ENCODE measurements at places on chromosomes 1 and 21.

DNA sequence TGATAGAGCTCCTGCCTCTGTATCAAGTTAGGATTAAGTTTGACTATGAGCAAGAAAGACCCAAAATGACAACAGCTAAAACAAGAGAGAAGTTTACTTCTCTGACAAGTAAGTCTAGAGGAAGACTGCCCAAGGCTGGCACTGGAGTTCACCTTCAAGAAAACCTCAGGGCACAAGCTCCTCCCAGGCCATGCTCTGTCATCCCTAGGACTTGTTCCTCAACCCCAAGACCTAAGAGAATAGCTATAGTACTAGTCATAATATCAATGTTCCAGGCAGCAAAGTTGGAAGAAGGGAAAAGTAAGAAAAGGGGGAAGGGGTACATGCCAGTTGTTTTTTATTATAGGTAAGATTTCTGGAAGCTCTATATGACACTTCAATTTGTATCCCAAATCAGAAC is 26.4 kb upstream of the DARS2 start:
- DNase-seq: no peak

GRCh38 chr1:233224311-233224710 is 71.2 kb downstream of the PCNX2 start:
- DNase-seq: peak; percentile 68

- DNase-seq: no peak
Observed at GRCh38 chr21:15444118-15444960, 285.4 kb upstream of the USP25 start.

DNA sequence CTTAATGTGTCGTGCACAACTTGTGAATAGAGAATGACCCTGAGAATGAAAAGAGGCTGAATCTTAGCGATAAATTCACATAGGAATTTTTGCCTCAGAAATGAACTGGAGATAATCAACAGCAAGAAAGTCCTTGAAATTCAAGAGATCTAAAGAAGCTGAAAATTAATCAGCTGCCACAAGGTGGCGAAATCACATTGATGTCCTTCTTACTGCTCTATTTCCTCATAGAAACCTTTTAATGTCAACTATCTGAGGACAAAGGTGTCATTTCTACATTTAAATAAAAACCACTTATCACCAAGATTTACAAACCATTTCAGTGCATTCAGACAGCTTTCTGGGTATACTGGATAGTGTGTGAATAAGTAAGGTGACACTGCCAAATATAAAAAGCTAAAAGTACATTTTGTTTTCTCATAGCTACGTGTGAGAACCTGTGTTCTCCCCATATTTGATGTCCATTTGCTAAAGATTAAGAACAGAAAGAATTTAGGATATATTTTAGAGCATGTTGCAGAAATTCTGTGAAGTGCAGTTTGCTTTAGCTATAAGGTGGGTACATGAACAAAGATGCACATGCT is 485.3 kb upstream of the PTBP2 start:
- DNase-seq: peak; percentile 58

GRCh38 chr1:84152649-84153056 is 8.6 kb downstream of the PRKACB start:
- no peak for DNase-seq

- no peak for DNase-seq
Observed at GRCh38 chr1:66305927-66306326, 228.0 kb upstream of the SGIP1 start.

- no peak for DNase-seq
Observed at GRCh38 chr1:151963288-151963687, 30.4 kb downstream of the S100A10 start.

DNA sequence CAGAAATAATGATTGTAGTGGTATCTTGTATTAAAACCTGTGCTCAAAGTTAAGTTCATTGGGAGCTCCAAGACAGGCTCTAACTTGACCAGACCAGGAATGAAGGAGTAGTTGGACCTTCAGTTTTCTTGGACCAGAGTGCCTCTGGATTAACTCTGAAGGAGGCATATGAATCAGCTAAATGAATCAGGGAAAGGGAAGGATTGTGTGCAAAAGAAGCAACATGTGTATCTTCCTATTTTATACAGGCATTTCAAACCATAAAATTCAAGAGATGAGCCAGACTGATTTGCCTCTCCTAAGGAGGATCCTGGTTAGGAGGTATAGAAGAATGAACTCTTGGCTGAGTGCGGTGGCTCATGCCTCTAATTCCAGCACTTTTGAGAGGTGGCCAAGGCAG is 71.4 kb downstream of the CC2D1B start:
- no peak for DNase-seq

GRCh38 chr1:230861970-230862595 is 6.2 kb downstream of the C1orf198 start:
- peak; percentile 65 for DNase-seq

DNA sequence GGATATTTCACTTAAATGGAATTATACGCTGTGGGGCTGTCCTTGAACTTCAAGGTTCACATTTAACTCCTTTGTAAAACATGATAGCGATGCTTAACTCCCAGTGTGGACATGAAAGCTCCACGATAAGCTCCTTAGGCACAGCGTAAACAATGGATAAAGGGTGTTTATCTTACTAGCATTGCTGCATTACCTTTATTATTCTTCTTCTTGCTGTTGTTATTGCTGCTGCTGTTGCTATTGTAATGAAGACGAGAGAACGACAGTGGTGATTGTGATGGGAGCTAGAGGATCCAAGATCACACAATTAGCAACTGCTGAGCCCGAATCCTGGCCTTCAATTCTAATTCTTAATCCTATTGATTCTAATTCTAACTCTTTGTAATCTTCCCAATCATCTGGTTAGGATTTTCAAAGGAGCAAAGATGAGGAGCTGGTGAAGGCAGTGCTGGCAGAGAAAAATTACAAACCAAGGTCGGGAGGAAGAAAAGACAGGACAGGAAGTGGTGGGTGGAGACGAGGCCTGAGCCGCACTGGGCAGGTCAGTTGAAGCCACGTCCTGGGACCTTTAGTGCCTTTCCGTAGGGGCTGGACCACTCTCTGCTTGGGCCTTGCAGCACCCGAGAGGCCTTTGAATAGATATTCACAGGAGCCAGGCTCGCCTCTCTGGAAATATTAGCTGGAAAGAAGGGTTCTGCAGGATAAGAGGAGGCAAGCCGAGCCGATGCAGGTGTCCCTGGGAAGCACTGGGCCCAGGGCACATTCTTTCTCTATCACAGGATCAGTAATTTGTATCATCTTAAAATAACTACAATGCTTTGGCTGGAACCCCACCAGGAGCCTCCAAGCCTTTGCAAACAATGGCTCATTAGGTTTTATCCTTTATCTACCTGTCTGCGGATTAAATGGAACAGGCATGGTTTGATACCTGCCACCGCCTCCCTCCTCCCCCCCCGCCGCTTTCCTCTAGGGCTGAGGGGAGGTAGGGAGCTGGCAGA is 571.6 kb downstream of the AJAP1 start:
- DNase-seq: no peak

DNA sequence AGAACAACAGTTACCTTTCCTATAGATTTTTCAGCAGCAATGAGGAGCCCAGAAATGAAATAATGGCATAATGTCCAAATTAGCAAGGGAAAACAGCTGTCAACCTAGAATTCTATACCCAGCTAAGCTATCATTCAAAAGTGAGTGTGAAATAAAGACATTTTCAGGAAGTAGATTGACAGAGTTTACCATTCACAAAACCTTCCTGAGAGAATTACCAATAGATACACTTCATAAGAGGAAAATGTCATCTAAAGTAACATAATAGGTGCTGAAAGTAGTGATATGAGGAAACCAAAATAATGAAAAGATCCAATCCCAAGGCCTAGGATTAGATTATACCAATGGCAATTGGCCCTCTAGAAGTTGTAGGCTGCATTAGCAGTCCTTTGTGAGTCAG is 34.6 kb downstream of the OBSCN start:
- DNase-seq: no peak

GRCh38 chr1:59305188-59305587 is 8.3 kb downstream of the FGGY start:
- no peak for DNase-seq

GRCh38 chr1:41383094-41383852 is 22.0 kb downstream of the FOXO6 start:
- DNase-seq: peak; percentile 67

DNA sequence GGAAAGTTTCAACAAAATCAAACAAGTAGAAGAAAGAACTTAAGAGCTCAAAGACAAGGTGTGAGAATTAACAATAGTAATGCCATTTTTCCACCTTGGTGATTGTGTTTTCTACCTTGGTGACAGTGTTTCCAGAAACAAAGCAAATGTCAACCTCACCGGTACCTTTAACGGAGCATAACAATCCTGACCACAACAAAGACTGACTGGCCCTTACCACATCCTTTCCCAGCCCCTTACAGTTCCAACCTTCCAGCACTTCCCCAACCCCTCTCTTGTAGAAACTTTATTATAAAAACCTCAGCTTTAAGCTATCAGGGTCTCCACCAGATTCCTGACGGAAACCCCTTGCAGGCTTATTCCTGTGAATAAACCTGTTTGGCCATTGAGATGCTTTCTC is 16.7 kb downstream of the STYXL2 start:
- DNase-seq: no peak
